Right renal pelvis (tissue), 4 donors: ENCODE measurements at places on chromosomes 7 and 10.
A peak's percentile ranks its signal among the peaks of the same experiment; 100 is the strongest.

- peak; percentile 53 for DNase-seq
Observed at GRCh38 chr7:23680414-23681405, 711 bp downstream of the FAM221A start.

- no peak for DNase-seq
Observed at GRCh38 chr10:97726636-97727178, 10.2 kb upstream of the ZFYVE27 start.

DNA sequence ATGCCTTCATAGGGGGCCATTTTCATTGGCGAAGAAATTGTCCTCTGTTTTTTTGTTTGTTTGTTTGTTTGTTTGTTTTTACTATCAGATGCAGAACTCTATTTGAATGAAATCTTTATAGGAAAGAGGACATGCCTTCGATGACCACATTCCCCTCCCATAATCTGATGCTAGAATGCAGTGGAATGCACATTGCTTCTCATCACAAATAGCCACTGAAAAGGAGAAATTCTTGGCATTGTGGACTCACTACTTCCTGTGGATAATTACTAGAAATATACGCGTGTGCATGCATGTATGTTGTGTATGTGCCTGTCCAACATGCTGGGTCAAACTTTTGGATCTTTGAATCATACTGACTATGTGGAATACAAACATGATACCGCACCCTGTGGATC is 70.5 kb upstream of the SFMBT2 start:
- no peak for DNase-seq

DNA sequence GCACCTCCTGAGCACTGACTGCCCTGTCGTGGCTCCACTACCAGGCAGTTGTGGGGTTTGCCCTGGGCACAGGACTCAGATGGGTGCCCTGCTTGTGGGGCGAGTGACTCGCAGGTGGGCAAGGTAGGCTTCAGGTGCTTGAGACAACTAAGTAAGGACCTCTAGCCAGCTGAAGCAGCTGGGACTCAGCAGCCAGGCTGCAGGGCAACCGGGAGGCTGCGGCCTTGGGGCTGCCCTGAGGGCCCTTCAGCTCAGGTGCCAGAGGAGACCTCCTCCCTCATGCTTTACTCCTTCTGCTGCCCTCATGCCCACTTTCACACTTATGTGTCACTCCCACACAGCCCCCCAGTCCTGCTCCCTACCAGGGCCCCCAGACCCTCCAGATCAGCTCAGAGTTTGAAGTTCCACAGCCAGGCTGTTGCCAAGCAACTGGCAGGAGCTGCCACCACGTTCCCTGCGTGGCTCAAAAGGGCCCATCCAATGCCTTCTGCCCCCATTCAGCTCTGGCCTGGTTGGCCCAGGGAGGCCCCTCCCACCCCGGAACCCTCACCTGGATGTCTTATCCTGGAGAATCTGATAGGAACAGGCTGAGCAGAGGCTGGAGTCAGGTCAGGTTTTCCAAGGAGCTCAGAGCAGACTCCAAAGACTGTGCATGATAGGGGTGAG is 10.0 kb downstream of the TLX1 start:
- no peak for DNase-seq

DNA sequence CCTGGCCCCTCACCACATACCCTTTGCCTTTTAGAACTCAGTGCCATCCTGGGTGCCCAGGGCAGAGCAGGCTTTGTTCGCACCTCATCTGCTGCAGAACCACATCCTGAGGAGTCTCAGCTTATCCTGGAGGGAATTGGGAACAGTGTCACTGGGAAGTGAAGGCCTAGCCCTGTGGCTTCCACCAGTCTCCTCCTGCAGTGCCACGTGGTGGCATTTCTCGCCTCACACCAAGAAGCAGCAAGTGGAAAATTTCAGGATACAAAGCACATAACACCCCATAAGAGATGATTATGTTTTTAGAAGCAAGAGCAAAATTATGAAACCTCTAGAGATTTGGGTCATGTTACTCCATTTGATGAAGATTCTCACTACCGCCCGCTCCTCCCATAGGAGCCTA is 26.8 kb downstream of the UBE2D4 start:
- DNase-seq: no peak
